ENCODE measurements at places on chromosomes 2 and 18.

DNA sequence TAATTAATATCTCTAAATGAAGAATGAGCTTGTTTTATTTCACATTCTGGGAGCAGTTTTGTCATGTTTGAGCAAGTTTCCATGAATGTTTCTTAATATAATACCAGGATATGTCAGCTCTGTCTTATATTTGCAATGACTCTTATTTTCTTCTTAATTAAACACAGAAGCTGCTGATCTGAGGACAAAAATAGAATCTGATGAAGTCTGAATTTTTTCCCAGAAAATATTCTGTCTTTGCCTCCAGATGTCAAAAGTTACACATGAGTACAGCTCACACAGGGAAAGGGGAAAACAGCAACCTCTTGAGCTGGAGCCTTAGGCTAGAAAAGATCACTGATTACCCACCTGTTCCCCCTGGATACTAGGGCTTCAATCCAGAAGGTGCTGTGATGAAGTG is 606.6 kb upstream of the SYT4 start:
- DNase-seq = no peak

GRCh38 chr2:54755641-54756326 is 32.3 kb downstream of the EML6 start:
- DNase-seq = no peak

DNA sequence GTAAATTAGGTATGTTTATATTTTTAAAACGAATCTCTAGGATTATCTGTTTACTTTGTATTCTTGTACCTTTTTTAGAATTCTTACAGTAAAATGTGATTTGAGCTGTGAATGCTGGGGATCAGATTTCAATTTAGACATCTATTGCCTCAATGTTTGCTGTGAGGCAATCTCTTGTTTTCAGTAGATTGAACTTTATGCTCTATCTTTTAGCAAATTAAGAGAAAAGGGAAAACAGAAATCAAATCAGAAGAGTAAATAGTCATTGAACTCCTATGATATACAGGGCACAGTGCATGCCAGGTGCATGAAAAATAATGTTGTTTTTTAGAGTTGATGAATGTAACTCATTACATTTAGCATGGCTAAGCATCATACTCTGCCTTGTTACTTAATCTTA is 39.5 kb downstream of the ZC3H6 start:
- no peak for DNase-seq

DNA sequence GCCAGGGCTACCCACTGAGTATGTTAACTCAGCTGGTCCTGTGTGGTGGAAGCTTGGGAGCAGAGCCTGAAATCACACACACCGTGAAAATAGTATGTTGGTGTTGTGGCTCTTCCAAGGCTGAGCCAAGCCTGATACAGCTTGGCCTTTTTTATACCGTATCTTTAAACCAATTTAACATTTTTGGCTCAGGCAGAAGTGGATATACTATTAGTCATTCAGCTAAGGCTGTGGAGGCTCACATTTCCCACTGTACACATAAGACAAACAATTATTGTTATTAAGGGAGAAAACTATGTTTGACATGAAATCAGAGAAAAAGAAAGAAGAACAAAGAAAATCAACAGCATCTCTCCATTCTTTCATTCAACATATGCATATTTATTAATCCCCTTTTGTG is 159.0 kb downstream of the BCL11A start:
- DNase-seq = no peak

GRCh38 chr2:162538967-162539366 is 195.0 kb downstream of the GCA start:
- DNase-seq = no peak

- DNase-seq = no peak
Measured at GRCh38 chr18:668260-668659, 10.8 kb downstream of the TYMS start.

GRCh38 chr2:74238879-74239278 is 40.5 kb downstream of the MTHFD2 start:
- DNase-seq = no peak

- no peak for DNase-seq
Measured at GRCh38 chr18:57075716-57076400, 71.0 kb upstream of the BOD1L2 start.

DNA sequence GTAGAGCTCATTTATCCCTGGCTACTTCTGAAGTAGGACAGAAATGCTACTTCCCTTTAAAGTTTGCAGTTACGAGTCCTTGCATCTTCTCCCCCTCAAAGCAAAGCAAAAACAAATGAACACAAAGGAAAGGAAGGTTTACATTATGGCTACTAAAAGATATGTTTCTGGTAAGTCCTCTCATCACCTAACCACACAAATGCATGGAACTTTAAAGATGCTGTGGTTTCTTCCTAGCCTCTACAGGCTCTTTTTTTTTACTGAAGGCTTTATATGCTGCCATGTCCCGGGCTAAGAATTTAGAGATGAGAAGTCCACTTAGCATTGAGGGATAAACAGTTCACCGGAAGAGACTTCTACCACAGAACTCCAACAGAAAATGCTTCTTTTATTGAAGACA is 291.2 kb downstream of the SS18 start:
- DNase-seq = no peak

GRCh38 chr18:13302040-13302439 is 83.5 kb downstream of the LDLRAD4 start:
- no peak for DNase-seq

DNA sequence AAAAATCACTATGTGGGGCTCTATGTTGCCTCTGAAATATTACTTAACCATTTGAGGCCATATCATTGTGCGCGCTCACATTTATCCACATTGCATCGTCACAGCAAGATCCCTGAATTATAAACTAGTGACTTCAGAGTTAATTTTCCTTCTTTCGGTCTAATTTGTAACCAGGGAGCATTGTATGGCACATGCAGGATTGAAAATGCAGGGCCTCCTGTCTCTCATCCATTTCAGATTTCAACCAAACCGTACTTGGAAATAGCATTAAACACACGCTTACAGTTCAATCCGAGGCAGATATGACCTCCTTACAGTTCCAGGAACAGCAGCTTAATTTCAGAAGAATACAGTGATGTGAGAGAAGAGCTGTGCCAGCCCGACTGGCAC is 532 bp downstream of the MYOM1 start:
- DNase-seq = no peak

- no peak for DNase-seq
Measured at GRCh38 chr2:43225788-43226557, 433 bp downstream of the ZFP36L2 start.
